ENCODE measurements at places on chromosomes 2 and 18.

GRCh38 chr2:119371111-119371510, 4.3 kb downstream of the DBI start:
- H3K4me1 ChIP-seq: peaks cover 18% of the 10 kb centered on the region
- peaks cover 58% of the 10 kb centered on the region for H3K36me3 ChIP-seq
- H3K27ac ChIP-seq: no peak overlapping the region
- no peak overlapping the region for H3K4me3 ChIP-seq
- DNase-seq: no peak

GRCh38 chr2:156489195-156489594, 53.0 kb downstream of the GPD2 start:
- H3K27ac ChIP-seq: no peak overlapping the region
- no peak overlapping the region for H3K4me3 ChIP-seq
- no peaks in the 10 kb centered on the region for H3K27me3 ChIP-seq
- H3K4me1 ChIP-seq: no peaks in the 10 kb centered on the region

DNA sequence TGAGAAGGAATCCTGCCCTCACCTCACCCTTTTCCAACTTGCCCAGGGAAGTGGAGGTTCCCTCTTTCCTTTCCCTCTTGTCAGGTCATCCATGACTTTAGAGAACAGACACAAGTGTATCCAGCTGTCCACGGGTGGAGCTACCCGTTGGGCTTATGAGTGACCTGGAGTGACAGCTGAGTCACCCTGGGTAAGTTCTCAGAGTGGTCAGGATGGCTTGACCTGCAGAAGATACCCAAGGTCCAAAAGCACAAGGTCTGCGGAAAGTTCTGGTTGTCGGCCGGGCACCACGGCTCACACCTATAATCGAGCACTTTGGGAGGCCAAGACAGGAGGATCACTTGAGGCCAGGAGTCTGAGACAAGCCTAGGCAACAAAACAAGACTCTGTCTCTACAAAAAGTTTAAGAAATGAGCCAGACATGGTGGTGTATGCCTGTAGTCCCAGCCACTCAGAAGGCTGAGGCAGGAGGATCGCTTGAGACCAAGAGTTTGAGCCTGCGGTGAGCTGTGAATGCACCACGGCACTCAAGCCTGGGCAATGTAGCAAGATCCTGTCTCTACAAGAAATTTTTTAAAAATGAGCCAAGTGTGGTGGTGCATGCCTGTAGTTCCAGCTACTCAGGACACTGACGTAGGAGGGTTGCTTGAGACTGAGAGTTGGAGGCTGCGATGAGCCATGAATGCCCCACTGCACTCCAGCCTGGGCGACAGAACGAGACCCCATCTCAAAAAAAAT, 14.0 kb upstream of the CNDP1 start:
- no peak overlapping the region for H3K27ac ChIP-seq
- no peak for DNase-seq
- no peaks in the 10 kb centered on the region for H3K4me1 ChIP-seq
- no peaks in the 10 kb centered on the region for H3K27me3 ChIP-seq
- no peak overlapping the region for H3K4me3 ChIP-seq
- H3K36me3 ChIP-seq: peaks cover 58% of the 10 kb centered on the region

- no peaks in the 10 kb centered on the region for H3K27me3 ChIP-seq
- H3K27ac ChIP-seq: peak overlapping the region; percentile 99
- H3K36me3 ChIP-seq: peaks cover 12% of the 10 kb centered on the region
- no peak for DNase-seq
- peaks cover 61% of the 10 kb centered on the region for H3K4me1 ChIP-seq
These were observed 38.3 kb upstream of the WIPF1 start for GRCh38 chr2:174635776-174636404.

DNA sequence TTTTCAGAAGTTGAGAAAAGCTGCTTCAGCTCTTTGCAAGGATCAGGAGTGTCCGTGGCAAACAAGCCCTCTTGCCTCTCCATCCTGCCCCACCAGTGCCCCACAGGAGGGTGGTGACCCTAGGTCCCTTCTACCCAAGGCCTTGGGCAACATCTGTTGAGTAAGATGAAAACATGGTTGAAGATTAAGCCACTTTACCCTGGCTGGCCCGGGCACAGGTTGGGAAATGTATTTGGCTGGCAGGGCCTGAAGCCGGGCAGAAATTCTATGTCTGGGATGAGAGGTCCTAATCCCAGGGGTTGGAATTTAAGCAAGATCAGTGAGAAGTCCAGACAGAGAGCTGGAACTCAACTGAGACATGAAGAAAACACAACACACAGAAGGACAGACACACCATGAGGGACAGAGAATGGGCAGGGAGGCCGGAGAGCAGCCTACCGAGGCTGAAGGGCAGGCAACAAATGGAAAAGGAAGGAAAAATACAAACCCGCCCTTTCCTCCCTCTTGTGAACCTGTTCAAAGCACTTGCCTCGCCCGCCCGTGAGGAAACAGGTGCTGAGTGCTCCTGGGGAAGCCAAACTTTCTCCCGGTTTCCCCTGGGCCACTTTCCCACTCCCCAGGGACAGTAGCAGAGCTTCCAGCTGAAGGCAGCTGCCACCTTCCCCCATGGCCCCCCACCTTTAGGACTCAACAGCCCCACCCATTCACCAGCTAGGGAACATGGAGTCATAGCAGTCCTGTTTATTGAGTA, 86.1 kb downstream of the TNS1 start:
- H3K4me1 ChIP-seq: no peaks in the 10 kb centered on the region
- H3K27ac ChIP-seq: no peak overlapping the region
- no peaks in the 10 kb centered on the region for H3K36me3 ChIP-seq
- no peak overlapping the region for H3K4me3 ChIP-seq
- H3K27me3 ChIP-seq: peaks cover 18% of the 10 kb centered on the region

- no peaks in the 10 kb centered on the region for H3K27me3 ChIP-seq
- no peak overlapping the region for H3K4me3 ChIP-seq
- no peaks in the 10 kb centered on the region for H3K4me1 ChIP-seq
- DNase-seq: no peak
- no peaks in the 10 kb centered on the region for H3K36me3 ChIP-seq
These were observed 45.4 kb downstream of the LIMS1 start for GRCh38 chr2:108579623-108580022.

DNA sequence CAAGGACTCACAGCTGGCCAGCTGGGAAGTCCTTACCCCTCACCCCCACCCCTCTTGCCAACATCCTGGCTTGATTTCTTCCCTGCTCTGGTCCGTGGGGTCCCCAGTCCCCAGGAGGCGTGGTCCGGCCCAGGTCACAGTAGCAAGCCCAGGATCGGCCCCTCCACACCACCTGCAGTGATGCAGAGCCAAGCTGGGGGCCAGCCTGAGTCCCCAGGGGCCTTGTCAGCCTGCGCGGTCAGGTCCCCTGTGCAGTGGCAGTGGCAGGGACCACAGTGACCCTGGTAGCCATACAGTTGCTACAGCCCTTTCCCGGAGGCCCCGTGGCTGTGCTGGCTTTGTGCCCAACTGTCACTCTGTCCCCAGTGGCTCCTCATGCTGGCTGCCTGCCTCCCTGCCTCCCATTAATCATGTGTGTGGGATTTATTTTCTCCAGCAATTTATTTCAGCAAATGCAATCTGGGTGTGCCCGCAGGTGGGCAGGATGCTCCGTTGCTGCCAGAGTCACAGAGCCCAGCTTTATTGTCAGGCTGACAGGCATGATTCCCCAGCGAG, 8.8 kb upstream of the PRSS56 start:
- H3K27ac ChIP-seq: no peak overlapping the region
- H3K4me3 ChIP-seq: no peak overlapping the region
- H3K36me3 ChIP-seq: no peaks in the 10 kb centered on the region
- DNase-seq: no peak
- no peaks in the 10 kb centered on the region for H3K4me1 ChIP-seq

GRCh38 chr2:223019390-223019930, 32.5 kb upstream of the KCNE4 start:
- no peaks in the 10 kb centered on the region for H3K27me3 ChIP-seq
- DNase-seq: no peak
- H3K36me3 ChIP-seq: no peaks in the 10 kb centered on the region
- no peak overlapping the region for H3K4me3 ChIP-seq
- no peak overlapping the region for H3K27ac ChIP-seq

GRCh38 chr18:37247497-37248161, 318.0 kb downstream of the CELF4 start:
- H3K4me1 ChIP-seq: no peaks in the 10 kb centered on the region
- no peaks in the 10 kb centered on the region for H3K27me3 ChIP-seq
- no peaks in the 10 kb centered on the region for H3K36me3 ChIP-seq
- DNase-seq: no peak

GRCh38 chr2:191927991-191928390, 81.1 kb upstream of the CAVIN2 start:
- no peak overlapping the region for H3K4me3 ChIP-seq
- H3K27ac ChIP-seq: no peak overlapping the region
- H3K27me3 ChIP-seq: peaks cover 10% of the 10 kb centered on the region
- no peaks in the 10 kb centered on the region for H3K36me3 ChIP-seq
- H3K4me1 ChIP-seq: no peaks in the 10 kb centered on the region

GRCh38 chr2:224922142-224922727, 120.0 kb downstream of the DOCK10 start:
- H3K4me1 ChIP-seq: peaks cover 4% of the 10 kb centered on the region
- H3K27me3 ChIP-seq: no peaks in the 10 kb centered on the region
- H3K36me3 ChIP-seq: peaks cover 35% of the 10 kb centered on the region

GRCh38 chr2:2464094-2464493, 133.0 kb upstream of the MYT1L start:
- H3K27me3 ChIP-seq: no peaks in the 10 kb centered on the region
- H3K4me1 ChIP-seq: no peaks in the 10 kb centered on the region
- H3K4me3 ChIP-seq: no peak overlapping the region
- H3K27ac ChIP-seq: no peak overlapping the region
- no peaks in the 10 kb centered on the region for H3K36me3 ChIP-seq

- no peaks in the 10 kb centered on the region for H3K4me1 ChIP-seq
- DNase-seq: no peak
- H3K27me3 ChIP-seq: no peaks in the 10 kb centered on the region
- no peaks in the 10 kb centered on the region for H3K36me3 ChIP-seq
- H3K27ac ChIP-seq: no peak overlapping the region
These were observed 1165.5 kb upstream of the SLC39A10 start for GRCh38 chr2:194491409-194492115.

- H3K4me1 ChIP-seq: no peaks in the 10 kb centered on the region
- no peak for DNase-seq
- no peaks in the 10 kb centered on the region for H3K36me3 ChIP-seq
- H3K27ac ChIP-seq: no peak overlapping the region
These were observed 513.5 kb downstream of the CMPK2 start for GRCh38 chr2:6352247-6352646.

- no peak for DNase-seq
- no peaks in the 10 kb centered on the region for H3K36me3 ChIP-seq
- no peaks in the 10 kb centered on the region for H3K4me1 ChIP-seq
- no peaks in the 10 kb centered on the region for H3K27me3 ChIP-seq
These were observed 73.6 kb upstream of the ZNF804A start for GRCh38 chr2:184524551-184525382.

- no peak for DNase-seq
- H3K27ac ChIP-seq: no peak overlapping the region
- H3K27me3 ChIP-seq: no peaks in the 10 kb centered on the region
- H3K4me1 ChIP-seq: no peaks in the 10 kb centered on the region
- H3K4me3 ChIP-seq: no peak overlapping the region
- H3K36me3 ChIP-seq: no peaks in the 10 kb centered on the region
These were observed 125.4 kb downstream of the DCC start for GRCh38 chr18:52465391-52465790.

GRCh38 chr18:74081966-74082741, 65.5 kb downstream of the FBXO15 start:
- no peak overlapping the region for H3K4me3 ChIP-seq
- DNase-seq: peak; percentile 52
- no peaks in the 10 kb centered on the region for H3K36me3 ChIP-seq
- peak overlapping the region; percentile 60 for H3K27ac ChIP-seq
- peaks cover 14% of the 10 kb centered on the region for H3K4me1 ChIP-seq
- peaks cover 4% of the 10 kb centered on the region for H3K27me3 ChIP-seq

DNA sequence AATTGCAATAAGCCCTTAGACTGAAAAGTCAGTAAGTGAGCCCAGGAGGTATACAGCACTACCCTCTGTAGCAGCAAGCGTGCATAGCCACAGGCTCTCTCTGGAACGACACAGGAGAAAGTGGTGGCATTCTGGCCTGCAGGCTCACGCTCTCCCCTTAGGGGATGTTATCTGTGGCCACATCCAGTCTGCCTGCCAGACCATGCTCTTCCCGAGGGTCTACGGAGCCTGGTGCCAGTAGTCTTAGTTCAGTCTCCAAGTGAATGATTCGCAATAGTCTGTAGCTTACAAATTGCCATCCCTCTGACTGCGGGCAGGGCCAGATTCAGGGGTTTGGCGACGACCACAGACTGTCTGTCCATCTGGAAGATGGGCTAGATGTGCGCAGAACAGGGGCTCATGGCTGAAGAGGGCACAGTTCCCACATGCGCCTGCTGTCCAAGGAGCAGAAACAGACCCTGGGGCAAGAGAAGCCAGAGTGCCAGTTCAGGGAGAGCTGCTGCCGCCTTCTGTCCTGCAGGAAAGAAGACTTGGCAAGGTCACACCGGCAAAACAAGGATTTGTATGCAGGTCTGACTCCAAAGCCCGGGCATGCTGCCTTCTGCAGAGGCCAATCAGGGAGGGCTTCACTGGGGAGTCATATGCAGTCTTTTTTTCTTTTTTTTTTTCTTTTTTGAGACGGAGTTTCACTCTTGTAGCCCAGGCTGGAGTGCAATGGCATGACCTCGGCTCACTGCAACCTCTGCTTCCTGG, 3.5 kb upstream of the KLF11 start:
- no peak for DNase-seq
- H3K36me3 ChIP-seq: no peaks in the 10 kb centered on the region
- H3K4me1 ChIP-seq: no peaks in the 10 kb centered on the region
- no peaks in the 10 kb centered on the region for H3K27me3 ChIP-seq
- H3K4me3 ChIP-seq: no peak overlapping the region

DNA sequence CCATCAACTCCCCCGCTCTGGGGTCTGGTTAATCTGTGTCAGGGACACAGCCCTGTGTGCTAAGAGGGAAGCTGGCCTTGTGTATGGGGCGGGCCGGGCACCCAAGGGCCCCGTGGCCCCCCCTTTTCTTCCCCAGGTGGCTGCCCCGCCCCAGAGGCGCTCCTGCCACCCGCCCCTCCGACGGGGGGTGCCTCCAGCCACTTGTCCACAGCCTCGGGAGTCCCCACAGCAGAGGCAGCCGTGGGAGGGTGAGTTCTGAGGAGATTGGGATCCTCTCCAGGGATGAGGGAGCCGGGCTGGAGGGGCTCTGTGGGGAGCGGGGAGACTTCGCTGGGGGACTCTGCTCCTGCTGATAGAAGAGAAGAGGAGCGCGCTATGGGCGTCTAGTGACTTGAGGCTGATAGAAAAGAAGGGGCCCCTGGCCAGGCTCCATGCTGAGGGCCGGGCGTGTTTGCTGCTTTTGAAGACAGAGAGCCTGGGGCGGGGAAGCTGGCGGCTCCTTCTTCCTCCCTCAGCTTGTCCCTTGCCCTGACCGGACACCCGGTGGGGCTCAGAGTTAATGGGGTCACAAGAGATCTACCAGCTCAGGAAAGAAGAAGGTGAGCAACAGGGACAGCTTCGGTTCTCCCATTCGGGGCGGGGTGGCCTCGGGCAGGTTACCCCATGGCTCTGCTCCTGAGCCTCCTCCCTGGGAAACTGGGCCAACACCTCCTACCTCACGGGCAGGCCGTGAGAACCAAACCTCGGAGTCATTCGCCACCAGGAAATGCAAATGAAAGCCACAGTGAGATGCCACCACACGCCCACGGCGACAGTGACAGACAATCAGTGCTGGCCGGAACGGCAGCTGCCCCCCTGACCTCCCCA, 89.4 kb upstream of the TAF1B start:
- H3K36me3 ChIP-seq: no peaks in the 10 kb centered on the region
- no peak overlapping the region for H3K4me3 ChIP-seq
- DNase-seq: no peak
- no peak overlapping the region for H3K27ac ChIP-seq
- no peaks in the 10 kb centered on the region for H3K4me1 ChIP-seq

- H3K4me3 ChIP-seq: no peak overlapping the region
- H3K4me1 ChIP-seq: no peaks in the 10 kb centered on the region
- no peaks in the 10 kb centered on the region for H3K36me3 ChIP-seq
- DNase-seq: peak; percentile 56
- H3K27ac ChIP-seq: no peak overlapping the region
These were observed 65.5 kb downstream of the CCBE1 start for GRCh38 chr18:59631583-59632181.

Measured in DND-41 (cell line).